ENCODE measurements at places on chromosomes 4 and X.

- no peak for DNase-seq
Observed at GRCh38 chrX:97984641-97985040, 1100.9 kb downstream of the RPA4 start.

DNA sequence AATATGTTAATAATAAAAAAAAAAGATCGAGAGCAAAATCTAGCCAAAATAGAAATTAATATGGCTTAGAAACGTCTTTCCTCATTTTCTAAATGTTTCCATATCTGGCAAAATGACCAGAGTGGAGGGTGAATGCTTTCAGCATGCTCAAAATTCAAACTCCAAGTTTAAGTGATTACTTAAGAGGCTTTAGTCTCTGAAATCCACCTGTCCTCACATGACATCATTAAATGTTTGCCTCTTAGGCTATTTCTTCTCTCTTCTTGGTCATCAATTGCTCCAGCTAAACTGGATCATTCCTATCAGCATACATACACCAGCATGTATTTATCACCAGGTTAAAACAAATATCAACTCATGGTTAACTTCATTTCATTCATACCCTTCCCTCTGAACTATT is 54.5 kb upstream of the ATXN3L start:
- no peak for DNase-seq

DNA sequence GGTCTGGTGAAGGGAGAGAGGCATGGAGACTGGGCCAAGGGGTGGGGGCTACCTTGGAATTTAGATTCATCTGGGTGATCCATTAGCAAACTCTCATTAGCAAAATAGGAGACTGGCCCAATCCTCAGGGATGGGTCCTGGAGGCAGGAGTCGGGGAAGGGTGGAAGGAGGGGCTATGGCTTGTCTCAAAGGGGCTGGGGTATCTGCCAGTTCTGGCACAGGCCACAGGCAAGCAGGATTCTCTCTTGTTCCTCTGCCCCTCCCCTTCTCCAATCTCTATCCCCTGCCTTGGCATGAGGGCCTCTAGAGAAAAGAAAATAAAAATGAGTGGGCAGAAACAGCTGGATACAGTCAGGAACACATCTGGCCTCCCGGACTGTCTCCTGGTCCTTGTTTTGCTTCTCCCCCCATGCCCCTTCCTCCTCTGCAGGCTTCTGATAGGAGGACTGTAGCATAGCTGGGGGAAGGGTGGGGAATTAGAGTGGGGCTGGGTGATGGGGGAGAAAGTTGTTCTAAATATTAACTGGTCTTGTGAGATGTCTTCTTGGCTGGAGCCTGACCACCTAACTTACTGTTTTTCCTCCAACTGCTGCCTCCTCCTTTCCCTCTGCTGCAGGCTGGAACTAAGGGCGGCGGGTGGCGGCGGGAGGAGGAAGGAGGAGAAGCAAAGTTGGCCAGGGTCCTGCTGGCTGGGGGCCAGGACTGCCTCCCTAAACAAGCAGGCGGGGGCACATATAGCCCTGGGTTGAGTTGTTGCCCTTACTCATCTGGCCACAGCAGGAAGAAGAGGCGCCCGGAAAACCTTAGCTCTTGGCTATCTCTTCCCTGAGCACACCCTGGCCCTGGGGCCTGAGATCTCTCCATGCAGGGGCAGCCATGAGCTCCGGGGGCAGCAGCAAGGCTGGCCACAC is 53.3 kb upstream of the LAS1L start:
- DNase-seq: no peak

- DNase-seq: no peak
Observed at GRCh38 chr4:108146819-108147218, 21.9 kb downstream of the LEF1 start.

DNA sequence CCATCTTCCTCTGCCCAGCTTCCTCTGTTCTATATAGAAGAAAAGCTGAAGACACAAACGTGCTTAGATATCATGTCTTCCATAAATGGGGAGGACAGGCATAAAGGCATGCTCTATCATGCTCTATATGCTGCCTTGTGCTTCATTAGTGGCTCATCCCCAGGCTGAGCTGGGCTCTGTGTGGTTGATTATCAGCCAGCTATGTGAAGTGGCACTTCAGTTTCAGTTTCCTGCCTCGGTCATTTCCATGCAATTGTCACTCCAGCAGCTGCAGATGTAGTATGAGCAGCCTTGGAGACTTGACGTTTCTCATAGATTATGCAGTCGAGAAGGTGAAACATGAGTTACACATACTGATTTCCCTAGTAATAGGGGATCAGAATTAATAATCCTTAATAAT is 106.2 kb downstream of the SYTL5 start:
- no peak for DNase-seq

DNA sequence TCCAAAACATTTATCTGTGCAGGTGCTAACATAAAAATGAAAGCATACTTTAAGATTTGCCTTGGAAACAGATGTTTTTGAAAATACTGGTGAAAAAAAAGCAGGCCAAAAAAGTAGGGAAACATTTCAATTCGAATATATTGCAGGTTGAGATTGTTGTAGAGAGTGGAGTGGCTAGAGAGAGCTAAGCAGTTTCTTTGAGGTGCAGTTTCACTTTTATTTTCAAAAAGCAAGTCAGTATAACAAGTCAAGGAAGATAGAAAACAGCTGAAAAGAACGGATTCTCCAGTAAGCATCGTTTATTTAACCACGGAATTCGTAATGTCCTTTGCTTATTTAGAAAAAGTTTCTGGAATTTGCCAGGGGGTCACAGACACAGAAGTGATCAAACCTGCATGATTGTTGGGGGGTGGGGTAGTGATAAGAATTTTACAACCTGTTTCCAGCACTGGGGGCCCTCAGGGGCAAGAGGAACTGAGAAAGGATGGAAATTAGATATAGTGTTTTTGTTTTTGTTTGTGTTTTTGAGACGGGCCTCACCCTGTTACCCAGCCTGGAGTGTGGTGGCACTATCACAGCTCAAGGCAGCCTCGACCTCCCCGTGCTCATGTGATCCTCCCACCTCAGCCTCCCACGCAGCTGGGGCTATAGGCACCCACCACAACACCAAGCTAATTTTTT is 175.0 kb downstream of the TENM3 start:
- no peak for DNase-seq

DNA sequence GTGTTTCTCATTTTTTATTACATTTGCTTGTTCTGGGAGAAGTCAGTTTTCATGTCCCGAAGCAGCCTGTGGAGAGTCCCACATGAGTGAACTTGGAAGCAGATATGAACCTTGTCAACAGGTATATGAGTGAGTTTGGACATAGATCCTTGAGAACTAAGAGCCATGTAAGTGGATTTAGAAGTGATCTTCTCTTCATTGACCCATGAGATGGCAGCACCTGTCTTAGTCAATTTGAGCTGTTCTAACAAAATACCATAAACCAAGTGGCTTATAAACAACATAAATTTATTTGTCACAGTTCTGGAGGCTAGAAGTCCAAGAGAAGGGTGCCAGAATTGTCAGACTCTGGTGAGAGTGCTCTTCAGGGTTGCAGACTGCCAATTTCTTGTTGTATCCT is 1043.8 kb downstream of the ADGRL3 start:
- DNase-seq: no peak

DNA sequence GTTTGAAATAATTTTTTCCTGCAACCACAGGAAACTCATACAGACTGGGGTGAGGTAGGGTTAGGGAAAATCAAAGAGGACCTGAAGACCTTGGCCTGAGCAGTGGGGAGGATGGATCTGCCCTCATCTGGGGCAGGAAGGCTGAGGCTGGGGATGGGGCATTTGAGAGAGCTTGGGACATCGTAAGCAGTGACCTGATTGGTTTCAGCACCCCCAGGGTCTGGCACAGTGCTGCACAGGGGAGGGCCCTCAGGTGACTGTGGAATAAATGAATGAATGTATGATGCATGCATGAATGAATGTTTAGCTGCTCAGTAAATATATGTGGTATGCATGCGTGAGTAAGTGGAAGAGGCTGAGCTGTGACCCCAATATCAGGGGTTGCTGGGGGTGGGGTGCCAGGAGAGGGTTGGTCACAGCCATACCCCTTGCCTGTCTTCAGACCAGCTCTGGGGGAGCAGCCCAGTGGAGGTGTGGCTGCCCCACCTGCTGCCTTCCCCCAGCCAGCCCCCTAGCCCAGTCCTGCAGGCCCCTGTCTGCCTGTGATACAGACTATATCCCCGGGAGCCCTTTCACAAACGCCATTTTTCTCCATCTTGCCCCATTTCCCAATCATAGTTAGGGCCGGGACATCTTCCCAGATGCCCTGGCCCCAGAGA is 11.0 kb upstream of the TNIP2 start:
- no peak for DNase-seq

DNA sequence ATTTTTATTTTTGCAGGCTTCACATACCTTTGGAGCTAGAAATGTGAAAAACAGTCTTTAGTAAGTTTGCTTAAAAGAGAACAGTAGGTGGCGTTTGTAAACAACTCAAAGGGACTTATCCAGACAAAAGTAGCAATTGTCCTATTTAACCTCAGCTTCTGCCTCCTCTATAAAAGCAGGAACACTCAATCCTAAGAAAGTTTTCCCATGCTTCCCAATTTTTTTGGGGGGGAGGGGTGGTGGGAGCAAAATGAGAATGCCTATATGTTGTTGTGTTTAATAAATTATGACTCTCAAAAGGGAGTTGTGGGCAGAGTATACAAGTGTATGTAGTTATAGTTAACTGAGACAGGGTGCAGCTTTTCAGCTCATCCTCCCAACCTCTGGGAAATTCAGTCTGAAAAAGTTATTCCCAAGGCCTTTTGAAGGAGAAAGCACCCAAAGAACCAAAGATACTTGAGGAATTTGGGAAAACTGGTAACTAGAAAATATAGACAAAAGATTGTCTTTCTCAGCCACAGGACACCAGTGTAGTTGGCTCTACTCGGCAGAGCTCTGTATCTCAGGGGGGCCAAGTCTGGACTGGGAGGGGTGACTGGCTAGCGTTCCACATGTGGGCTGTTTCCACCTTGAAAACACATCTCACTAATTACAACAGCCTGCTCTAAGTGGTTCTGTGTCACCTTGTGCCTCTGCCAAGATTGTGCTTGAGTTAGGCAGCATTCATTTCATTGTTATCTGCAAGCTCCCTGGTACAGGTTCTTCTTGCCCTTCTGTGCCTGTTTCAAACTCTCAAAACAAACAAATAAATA is 2.8 kb downstream of the SFRP2 start:
- DNase-seq: no peak

GRCh38 chrX:39948582-39948981 is 149.2 kb downstream of the BCOR start:
- no peak for DNase-seq

DNA sequence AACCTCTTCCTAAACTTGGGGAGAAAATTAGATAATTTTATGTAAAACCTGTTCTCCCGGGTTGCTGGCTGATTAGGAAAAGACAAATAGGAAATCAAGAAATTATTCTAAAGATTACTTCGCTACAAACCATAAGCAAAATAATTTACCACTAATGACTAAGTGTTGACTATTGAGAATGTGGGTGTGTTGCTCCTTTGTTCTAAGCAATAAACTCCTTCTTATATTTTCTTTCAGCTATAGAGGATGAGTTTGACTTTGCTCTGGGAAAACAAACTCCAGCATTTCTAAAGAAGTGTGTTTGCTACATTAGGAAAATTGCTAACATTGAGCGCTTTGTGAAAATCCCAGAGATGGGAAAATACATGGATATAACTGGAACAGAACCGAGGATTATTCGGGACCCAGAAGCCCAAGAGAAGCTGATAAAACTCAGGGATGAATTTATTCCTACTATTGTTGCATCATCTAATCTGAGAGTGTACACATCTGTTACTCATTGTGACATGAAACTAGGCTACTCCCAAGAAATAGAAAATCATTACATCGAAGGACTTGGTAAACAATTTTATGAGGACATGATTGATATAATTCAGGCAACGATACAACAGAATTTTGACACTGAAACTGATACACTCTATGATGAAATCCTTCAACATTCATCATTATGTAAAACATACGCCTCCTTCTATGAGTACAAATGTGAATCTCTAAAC is 194.2 kb downstream of the NWD2 start:
- DNase-seq: no peak

Data from activated CD4-positive, alpha-beta T cell treated with anti-CD3 and anti-CD28 coated beads, Interleukin-2, amount 10 ng/mL, durations not matched to agents 7 days and 5 days (primary cell).